ENCODE measurements at places on chromosomes 2 and 18.

DNA sequence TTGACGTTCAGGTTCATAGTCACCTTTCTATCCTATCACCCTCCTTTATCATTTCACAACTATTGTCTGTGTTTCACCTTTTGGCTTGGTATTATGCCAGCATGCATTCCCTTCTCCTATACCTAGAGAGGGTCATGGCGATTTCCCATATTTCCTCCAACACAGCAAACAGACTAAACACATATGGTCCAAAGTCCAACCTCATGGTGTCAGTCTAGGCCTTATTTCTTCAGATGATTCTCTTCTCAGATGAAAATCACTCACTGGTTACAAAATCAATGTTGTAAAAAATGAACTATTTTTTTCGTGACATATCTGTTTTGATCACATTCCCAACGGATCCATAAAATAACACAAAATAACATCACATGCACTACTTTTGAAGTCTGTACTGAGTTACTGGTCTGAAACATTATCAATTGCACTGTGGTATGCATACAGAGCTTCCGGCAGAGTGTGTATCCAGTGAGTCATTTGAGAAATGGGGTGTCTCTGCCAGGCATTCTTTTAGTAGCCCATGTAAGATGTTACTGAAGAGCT, 204.8 kb upstream of the GALNT5 start:
- no peak for DNase-seq

DNA sequence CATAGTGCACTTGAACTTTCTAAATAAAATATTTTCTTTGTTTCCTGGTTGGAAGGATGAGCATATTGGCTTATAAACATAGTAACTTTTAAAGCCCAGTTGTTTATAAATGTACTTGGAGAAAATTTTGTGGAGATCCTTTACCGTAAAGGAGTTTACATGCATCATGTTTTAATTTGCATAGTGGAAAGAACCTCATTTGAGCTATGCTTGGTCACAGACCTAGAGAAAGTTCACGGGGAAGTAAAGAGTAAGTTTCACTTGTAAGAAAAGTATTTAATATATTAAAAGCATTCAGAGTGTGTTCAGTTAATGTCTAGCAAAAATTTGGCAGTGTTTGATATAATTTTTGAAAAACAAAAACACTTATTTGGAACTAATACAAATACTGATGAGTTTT, 45.3 kb downstream of the PIKFYVE start:
- DNase-seq = no peak

- DNase-seq = no peak
Measured at GRCh38 chr2:190863946-190864345, 16.7 kb upstream of the GLS start.

GRCh38 chr18:71673498-71673897, 870.6 kb downstream of the CBLN2 start:
- DNase-seq = no peak

DNA sequence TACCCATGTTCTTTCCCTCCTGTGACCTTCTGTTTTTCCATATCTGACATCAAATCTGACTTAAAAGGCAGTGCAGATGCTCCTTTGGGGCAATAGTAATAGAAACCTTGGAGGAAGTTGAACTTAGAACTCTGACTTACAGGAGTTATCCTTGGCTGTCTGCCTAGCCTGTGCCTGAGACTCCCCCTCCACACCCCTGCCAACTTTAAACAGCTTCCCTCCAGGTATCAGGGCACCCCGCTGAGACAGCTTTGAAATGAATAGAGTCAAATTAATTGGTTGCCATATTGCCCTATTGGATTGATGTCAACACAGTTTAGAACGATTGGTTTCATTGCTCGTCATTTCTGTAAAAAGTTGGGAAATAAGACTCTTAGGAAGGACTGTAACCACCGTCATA, 322.0 kb downstream of the PRKCE start:
- no peak for DNase-seq

DNA sequence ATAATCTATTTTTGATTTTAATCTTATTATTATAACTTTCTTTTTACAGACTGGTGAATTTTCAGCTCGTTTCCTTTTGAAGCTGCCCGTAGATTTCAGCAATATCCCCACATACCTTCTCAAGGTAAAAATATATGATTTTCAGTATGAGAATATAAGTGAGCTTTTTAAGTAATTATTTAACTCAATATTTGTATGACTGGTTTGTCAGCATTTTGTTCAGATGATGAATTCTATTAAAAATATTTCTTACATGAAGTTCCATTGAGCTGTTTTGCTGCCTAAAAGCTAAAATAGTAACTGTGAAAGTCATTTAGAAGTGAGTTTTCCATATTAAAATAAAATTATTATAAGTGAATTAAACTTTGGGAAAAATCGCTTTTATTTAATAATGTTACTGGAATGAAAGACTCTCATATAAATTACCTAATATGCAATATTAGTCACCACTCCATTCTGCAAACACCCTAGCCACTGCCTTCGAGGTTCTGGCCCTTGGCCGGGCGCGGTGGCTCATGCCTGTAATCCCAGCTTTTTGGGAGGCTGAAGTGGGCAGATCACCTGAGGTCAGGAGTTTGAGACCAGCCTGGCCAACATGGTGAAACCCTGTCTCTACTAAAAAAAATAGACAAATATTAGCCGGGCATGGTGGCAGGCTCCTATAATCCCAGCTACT, 155.3 kb downstream of the BABAM2 start:
- DNase-seq = no peak

GRCh38 chr2:96839875-96840850, 3.7 kb downstream of the ANKRD23 start:
- no peak for DNase-seq

DNA sequence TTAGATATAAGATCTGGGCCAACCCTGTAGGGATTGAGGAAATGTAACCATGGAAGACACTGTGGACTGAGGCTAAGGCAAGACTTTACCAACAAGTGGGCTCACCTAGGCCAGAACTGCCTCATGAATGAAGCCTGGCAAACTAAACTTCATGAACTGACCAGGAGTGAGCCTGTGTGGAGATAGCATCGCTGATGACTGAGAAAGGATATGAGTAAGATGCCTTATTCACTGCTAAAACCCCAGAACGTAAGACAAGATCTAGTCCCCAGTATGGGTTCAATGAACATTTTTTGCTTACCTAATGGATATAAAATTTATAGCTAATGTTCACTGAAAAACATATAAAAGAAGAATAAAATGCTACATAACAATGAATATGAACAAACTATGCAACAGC, 399.8 kb downstream of the SATB2 start:
- no peak for DNase-seq

GRCh38 chr2:9030841-9031240, 27.4 kb upstream of the MBOAT2 start:
- DNase-seq = no peak

Data from left ventricle myocardium inferior (tissue), 1 donor.